Effector CD8-positive, alpha-beta T cell (primary cell): ENCODE measurements at places on chromosomes 6 and 20.

DNA sequence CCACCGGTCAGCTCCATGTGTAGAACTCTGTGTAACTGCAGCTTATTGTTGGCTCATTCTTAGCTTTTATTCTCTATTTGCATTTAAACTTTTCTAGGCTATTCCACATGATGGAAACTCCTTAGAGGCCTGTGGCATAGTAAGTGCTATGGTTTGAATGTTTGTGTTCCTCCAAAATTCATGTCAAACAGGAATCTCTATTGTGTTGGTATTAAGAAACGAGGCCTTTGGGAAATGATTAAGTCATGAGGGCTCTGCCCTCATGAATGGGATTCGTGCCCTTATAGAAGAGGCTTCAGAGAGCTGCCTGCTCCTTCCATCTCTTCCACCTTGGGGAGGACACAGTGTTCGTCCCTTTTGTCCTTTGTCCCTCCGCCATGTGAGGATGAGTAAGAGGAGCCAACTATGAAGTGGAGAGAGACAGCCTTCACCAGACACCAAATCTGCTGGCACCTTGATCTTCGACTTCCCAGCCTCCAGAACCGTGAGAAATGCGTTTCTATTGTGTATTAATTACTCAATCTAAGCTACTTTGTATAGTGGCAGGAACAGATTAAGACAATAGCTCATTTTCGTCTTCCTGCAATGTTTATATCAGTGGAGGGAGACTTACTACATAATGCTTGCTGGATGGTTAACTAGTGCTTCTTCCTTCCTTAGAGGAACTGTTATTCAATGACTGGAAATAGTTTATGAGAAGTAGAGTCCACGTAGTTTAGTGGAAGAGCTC, 361.1 kb downstream of the FARS2 start:
- no peak for DNase-seq

GRCh38 chr6:109301418-109301817, 80.8 kb downstream of the CD164 start:
- no peak for DNase-seq

DNA sequence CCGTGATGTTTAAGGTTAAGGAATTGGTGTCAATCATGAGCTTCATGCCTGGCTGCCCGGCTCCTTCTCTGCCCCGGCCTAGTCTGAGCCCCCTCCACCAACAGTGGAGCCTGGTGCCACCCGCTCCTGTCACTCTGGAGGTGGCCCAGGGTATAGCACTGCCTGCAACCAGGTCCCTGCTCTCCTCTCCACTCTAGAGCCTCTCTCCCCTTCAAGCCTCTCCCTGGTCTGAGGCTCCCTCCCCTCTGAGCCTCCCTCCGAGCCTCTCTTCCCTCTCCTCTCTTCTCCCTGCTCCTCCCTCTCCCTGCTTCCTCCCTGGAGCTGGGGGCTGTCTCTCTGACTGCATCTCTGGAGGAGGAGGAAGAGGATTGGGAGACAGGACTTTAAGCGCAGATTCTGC, 31.3 kb upstream of the MRGBP start:
- DNase-seq = no peak

GRCh38 chr6:3409699-3410384, 47.0 kb downstream of the SLC22A23 start:
- no peak for DNase-seq

GRCh38 chr20:768426-768978, at the start of gene SLC52A3:
Gene SLC52A3 (minus strand): TSS chr20:768500. CDS start chr20:765774, 2,726 bp downstream.
- no peak for DNase-seq

DNA sequence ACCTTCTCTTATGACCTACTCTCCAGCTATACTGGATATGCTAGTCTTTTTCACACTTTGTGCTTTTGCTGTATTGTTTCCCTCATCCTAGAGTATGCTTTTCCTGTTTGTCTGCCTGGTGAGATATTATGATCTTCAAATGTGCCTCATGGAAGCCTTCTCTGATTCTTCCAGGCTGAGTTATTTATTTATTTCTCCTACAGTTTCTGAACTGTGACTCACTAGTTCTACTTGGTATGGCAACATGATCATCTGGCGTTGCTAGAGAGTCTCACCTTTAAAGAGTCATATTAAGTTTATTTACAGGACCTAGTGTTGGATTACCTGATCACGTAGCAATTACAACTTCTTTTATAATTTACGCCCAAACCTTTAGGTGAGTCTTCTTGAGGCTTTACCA, 81.2 kb upstream of the HDAC2 start:
- no peak for DNase-seq

GRCh38 chr20:63642527-63643247, 10.5 kb downstream of the STMN3 start:
- no peak for DNase-seq

DNA sequence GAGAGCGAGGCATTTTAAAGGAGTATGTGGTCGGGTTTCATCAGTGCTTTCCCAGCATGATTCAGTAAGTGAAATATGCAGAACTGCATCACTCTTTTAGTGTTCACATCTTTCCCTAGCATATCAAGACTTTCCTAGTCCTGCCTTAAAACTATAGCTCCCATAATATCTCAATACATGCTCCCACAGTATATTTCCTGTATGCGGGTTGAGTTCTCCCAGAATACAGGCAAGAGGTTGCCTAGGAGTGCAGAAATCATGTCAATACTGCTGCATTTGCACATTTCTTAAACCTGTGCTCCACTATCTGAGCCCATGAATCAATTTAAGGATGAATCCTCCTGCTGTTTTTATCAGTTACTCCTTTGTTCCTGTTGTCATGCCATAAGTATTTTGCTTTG, 386.6 kb upstream of the SLC35B3 start:
- no peak for DNase-seq

- no peak for DNase-seq
Observed at GRCh38 chr6:119541132-119541905, 191.8 kb upstream of the MAN1A1 start.

- DNase-seq = no peak
Observed at GRCh38 chr6:117344444-117345291, 79.3 kb downstream of the VGLL2 start.

GRCh38 chr6:168865-169455, 123.3 kb upstream of the DUSP22 start:
- DNase-seq = no peak

DNA sequence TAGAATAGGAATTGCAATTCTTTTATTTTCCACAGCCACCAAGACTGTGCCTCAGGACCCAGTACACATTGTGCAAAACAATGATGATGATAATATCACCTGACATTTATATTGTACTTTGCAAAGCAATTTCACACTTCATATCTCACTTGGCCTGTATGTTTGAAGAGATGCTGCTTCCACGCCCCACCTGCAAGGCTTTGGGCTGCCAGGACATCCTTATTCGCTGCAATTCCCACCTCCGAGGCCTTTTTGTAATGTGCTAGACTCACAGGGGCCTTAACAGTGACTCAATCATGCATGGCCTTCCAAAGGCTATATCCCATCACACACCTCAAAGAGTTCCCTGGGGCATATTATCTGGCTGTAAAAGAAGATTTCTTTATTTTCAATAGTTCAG, 200.9 kb downstream of the MYLK4 start:
- no peak for DNase-seq

DNA sequence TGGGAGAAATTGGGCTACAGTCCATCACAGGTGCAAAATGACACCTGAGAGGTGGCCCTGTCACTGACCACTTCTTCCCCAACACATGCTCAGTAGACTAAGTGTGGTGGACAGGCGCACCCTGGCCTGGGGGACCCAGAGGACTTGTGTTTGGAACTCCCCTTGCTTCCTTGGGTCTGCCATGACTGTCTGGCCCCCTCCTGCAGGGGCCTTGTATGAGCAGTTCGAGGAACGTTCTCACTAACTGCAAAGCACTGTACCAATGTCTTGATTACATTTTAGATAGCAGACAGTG, 4.0 kb upstream of the PCK1 start:
- DNase-seq = no peak

DNA sequence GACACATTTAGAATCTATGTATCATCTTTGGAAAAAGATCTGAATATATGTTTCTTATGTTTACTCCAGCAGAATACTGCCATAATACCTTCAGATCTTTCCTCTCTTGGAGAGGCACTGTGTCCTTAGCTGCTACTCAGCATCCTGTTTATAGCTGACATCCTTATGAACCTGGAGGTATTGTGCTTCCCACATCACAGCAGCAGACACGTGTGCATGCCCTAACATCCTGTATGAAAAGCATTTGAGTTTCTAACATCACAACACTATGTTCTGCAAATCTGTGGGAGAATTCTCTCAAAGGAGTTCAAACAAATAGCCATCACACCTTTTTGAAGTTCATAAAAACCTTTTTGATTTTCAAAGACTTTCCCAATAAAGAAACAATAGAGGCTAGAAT, 216.0 kb downstream of the GJA1 start:
- no peak for DNase-seq

DNA sequence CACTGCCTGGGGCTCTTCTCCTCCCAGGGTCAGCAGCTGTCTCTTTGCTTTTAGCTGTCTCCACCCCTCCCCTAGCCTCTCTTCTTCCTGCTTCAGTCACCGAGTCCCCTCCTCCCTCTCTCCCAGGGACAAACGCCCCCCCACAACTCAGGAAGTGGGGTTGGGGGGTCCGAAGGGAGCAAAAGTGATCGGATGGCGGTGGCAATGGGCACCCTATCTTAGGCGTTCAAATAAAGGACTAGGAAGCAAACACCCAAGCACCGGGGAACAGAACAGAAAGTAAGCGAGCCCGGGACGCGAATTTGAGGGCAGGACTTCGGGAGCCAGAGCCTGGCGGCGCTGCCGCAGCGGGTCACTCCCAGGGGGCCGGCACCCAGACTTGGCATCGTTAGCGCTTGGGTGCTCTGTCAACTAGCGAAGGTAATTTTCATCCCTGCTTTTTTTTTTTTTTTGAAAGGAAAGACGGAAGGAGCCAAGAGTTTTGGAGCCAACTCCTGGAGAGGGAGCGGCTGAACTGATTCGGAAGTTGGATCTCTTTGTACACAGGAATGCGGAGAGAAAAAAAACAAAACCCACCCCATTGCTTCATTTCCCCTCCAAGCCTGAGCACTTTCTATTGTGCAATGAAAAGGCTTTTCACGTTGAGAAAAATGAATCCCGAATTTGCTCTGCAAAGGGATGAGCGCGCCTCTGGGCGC, 815 bp upstream of the ITPR3 start:
- DNase-seq = no peak

DNA sequence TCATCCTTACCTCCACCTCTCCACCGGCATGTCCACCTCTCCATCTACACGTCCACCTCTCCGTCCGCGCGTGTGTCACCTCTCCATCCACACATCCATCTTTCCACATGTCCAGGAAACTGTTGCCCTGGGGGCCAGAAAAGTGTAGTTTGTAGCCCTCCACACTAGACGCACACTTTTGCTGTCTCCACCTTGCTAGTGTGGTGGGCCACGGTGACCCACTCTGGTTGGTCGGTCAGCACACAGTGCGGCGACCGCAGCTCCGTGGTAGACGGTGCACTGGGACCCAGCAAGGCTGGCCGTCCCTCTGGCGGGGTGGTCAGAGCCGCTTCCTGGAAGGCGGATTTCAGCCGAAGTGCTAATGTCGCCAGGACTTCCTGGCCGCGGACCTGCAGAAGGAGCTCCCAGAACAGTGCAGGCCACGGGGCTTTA, 268.6 kb downstream of the DLL1 start:
- DNase-seq = no peak

- DNase-seq = no peak
Observed at GRCh38 chr6:79084693-79085092, 6.6 kb upstream of the PHIP start.

GRCh38 chr6:138971601-138972000, 16.5 kb downstream of the REPS1 start:
- DNase-seq = no peak

- DNase-seq = no peak
Observed at GRCh38 chr6:166174031-166174430, 6.4 kb upstream of the TBXT start.

DNA sequence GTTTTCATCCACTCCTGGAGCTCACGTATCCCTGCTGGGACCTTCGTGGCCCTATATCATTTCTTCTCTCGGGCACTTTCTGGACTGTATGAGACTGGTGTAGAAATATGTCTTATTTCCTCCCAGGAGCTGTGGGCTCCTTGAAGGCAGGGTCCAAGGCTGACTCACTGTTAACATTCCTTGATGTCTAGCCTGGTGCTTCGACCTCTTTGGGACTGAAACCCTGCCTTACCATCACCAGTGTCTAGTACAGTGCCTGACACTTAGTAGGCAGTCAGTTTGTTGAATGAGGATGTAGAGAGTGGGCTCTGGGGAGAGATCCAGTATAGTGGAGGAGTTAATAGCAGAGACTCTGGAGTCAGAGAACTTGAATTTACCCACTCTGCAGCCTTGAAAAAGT, 23.6 kb downstream of the POFUT1 start:
- no peak for DNase-seq

GRCh38 chr6:52517502-52518278, 59.2 kb downstream of the TRAM2 start:
- no peak for DNase-seq

DNA sequence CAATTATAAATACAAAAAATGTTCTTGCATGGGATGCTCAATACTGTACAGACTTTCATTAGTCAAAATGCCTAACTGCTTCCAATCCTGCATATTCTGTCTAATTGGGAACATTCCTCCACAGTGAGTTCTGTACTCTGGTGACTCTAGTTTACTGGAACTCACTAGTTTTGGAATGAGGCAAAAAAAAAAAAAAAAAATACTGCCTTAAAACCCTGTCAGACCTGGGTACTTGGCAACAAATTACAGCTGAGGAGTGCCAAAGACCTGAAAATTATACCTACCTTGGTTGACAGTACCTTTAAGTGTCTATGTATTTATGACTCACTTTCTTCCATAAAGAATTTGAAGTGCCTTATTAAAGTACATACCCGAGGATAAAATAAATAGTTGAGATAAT, 276.7 kb downstream of the FARS2 start:
- DNase-seq = no peak

GRCh38 chr20:37877832-37878772, 24.8 kb upstream of the VSTM2L start:
- no peak for DNase-seq

GRCh38 chr20:6024768-6025167, 29.1 kb downstream of the LRRN4 start:
- DNase-seq = no peak

GRCh38 chr6:74946961-74947360, 258.9 kb downstream of the COL12A1 start:
- no peak for DNase-seq

DNA sequence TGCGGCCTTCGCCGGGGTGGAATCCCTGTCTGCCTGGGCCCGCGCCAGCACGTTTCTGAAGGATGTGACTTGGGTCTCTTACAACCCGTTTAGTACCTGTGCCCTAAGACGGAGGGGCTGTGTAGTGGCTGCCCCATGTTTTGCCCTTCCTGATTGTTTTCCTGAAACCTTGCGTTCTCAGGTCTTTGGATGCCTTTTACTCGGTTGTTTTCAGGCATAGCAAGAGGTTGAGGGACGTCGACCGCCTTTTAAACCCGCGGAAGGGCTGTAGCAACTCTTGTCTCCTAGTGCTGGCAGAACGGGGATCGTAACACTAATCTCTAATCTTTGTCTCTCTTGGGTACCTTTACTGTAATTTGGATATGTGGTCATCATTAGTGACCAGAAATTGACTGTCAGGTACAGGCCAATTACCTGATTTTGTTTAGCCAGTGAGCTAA, 706 bp upstream of the NANP start:
- no peak for DNase-seq

- no peak for DNase-seq
Observed at GRCh38 chr6:66190858-66191257, 483.8 kb upstream of the EYS start.
